ENCODE measurements at places on chromosomes 3 and 15.

DNA sequence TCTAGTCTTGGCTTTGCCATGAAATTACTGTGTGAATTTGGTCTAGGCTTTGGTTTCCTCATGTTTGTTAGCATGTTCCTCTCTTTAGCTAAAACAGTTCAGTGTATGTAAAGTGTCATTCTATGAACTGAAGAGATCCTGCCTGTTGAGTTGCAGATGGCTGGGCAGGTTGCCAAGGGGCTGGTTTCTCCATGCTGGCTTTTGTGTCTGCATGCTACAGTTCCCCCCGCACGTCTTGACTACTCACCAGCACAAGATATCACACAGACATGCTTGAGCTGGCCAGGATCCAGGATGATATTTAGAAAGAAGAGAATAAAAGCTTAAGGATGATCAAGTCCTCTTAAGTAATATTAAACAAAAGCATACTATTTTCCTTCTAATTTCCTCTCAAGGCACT, 90.2 kb downstream of the CERS3 start:
- peak; percentile 44 for DNase-seq

GRCh38 chr15:73004462-73004861, 47.8 kb upstream of the NEO1 start:
- DNase-seq: no peak

- no peak for DNase-seq
These were observed 21.4 kb downstream of the KPNA1 start for GRCh38 chr3:122493296-122493695.

GRCh38 chr3:10242182-10243065, 5.8 kb upstream of the TATDN2 start:
- DNase-seq: no peak

- no peak for DNase-seq
These were observed 54.1 kb upstream of the TFRC start for GRCh38 chr3:196135693-196136639.

DNA sequence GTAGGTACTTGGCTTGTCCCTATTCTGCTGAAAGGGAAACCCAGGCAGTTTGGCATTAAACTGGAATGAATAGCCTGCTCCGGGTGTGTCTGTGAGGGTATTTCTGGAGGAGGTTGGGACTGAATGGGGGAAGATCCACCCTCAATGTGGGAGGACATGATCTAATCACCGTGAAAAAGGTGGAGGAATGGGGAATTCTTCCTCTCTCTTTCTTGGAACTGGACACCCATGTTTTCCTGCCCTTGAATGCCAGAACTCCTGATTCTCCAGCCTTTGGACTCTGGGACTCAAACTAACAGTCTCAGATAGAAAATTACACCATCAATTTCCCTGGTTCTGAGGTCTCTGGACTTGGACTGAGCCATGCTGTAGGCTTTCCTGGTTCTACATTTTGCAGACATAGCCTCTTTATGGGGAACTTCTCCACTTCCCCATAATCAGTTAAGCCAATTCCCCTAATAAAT, 391.7 kb downstream of the EDEM1 start:
- no peak for DNase-seq

GRCh38 chr15:29711531-29711930, 110.7 kb downstream of the TJP1 start:
- no peak for DNase-seq

GRCh38 chr15:48965972-48966371, 2.3 kb upstream of the SHC4 start:
- DNase-seq: no peak

DNA sequence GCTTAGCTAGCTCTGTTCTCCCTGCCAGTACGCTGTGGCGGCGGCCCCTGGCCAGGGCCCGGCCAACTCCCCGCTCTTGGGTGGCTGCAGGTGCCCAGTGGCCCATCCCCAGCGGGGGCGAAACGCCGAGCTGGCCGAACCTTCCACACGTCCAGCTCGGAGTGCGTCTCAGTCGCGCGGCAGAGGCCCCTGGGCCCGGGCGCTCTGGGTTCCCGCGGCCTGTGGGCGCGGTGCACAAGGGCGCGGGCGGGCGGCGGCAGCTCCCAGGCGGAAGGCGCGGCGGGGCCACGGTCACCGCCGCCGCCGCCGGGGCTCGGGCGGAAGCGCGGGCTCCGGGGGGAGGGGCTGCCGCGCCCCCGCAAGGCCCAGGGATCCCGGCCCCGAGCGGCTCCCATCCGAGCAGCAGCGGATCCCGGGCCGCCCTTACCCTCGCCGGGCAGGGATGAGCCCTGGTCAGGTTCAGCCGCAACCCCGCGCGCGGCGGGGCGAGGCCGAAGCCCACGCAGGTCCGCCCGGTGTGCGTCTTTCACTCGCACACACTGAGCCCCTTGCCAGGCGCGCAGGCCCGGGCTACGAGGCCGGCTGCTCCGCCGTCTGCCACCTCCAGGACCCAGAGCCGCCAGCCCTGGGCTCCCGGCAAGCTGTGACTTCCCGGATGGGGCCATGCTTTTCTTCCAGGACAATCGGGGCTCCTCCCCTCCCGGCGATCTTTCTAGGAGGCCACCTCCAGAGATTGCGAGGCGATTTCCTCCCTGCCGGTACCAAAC, 54.2 kb downstream of the CCDC54 start:
- peak; percentile 67 for DNase-seq

- DNase-seq: no peak
These were observed 1.8 kb downstream of the ARL8B start for GRCh38 chr3:5123937-5124336.

DNA sequence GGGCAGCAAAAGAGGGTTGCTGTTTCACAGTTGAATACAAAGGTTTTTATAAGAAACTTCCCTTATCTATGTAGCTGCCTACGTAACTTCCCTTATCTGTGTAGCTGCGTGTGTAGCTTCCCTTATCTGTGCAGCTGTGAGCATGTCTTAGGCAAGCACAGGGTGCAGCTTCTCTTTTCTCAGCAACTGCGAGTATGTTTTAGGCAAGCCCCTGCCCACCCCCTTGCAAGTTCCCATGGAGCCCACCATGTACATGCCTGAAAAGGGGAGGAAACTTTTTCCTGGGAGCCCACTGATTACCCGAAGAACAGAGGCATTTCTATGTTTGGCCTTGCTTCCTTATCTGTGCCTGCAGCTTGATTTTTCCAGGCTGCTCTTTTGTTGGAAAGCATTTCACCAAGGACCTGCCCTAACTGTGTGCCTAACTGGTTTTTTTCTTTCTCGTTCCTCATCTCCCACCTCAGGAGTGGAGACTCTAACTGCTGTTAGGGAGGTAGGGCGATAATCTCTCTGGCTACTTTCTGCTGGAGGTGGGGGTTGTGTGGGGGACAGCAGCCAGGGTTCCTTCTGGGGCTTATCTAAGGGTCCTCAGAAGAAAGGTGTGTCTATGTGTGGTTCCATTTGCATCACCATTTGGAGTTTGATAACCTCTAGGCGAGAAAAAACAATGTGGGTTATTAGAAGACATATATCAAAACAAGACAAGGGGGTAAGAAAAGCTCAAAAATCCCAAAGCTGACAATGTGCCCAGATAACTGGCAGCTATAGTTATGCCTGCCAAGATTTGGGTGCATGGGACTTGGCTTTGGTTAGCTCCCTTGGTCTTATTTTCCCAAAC, 26.0 kb downstream of the SORD start:
- no peak for DNase-seq

DNA sequence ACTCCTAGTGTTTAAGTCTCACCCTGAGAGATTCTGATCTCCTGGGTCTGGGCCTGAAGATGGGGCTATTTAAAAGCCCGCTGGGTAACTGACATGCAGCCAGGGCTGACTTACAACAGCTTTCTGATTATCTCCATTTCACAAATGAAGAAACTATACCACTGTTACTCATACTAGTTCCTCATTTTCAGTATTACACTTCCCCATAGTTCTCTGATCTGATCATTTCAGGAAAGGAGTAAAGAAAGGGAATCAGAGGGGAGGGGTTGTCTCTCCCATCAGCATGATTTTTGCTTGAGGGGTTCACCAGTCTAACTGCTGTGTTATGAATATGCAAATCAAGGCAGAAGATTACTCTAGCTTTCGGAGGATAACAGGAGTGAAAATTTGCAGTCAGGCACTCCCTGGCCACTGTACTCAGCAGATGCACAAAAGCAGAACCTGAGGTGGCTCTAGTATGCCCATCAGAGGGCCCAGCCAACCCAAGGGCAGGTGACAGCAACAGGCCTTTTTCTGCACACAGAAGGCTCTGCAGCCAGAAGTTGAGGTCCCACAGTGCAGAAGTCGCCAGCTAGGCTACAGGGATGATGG, 59.4 kb downstream of the DAPK2 start:
- no peak for DNase-seq

- DNase-seq: no peak
These were observed 4.8 kb downstream of the BMF start for GRCh38 chr15:40103864-40104271.

- no peak for DNase-seq
These were observed 16.1 kb downstream of the KLF15 start for GRCh38 chr3:126340943-126341754.

DNA sequence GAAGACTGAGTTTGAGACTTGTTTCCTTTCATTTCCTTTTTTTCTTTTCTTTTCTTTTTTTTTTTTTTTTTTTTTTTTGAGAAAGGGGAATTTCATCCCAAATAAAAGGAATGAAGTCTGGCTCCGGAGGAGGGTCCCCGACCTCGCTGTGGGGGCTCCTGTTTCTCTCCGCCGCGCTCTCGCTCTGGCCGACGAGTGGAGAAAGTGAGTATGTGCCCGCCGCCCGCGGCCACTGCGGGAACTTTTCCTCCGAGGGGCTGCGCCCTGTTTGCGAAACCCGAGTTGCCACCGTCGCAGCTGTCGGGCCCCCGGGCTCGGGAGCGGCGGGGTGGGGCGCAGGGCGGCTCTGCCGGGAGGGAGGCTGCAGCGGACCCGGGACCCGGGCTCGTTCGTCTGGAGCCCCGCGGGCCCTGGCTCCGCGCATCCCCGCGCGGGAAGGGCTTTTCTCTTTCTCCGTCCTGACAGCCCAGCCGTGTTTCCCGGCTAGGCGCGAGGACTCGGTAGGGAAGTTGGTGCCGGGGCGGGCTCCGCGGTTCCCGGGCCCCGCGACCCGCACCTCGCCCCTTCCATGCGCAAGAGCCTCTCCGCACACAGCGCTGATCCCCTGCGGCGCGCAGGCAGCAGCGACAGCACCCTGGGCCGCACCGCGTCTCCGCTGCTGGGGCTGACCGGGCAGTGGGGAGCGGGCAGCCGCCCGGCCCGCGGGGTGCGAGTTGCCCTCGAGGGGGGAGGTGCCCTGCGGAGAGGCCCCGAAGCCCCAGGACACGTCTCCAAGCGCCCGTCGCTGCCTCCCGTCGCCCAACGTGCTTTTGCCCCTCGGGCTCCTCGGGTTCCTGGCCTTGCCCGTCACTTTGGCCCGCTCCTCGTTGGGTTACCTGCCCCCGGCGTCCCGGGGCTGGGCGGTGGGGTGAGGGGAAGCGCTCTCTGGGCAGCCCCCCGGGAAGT, 1.4 kb downstream of the IGF1R start:
- peak; percentile 35 for DNase-seq
